ENCODE measurements at places on chromosomes 2 and 18.

GRCh38 chr2:188414869-188415753 lies 123.4 kb downstream of the GULP1 start:
- H3K27me3 ChIP-seq: no peaks in the 10 kb centered on the region
- no peak overlapping the region for H3K27ac ChIP-seq
- no peaks in the 10 kb centered on the region for H3K4me1 ChIP-seq
- H3K36me3 ChIP-seq: no peaks in the 10 kb centered on the region
- DNase-seq: no peak

DNA sequence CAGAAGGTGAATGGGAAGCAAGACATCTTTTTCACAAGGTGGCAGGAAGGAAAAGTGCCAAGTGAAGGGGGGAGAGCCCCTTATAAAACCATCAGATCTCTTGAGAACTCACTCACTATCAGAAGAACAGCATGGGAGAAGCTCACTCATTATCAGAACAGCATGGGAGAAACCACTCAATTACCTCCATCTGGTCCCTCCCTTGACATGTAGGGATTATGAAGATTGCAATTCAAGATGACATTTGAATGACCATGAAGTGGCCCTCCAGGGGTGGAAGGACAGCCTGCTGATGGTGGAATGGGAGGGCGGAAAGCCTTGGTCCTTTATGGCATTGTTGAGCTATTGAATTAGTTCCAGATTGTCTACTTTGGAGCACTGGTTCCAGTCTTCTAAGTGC lies 413.0 kb upstream of the MEX3C start:
- no peaks in the 10 kb centered on the region for H3K27me3 ChIP-seq
- H3K27ac ChIP-seq: no peak overlapping the region
- no peaks in the 10 kb centered on the region for H3K36me3 ChIP-seq
- H3K4me1 ChIP-seq: no peaks in the 10 kb centered on the region
- no peak overlapping the region for H3K4me3 ChIP-seq

- no peak for DNase-seq
- H3K27ac ChIP-seq: no peak overlapping the region
- no peak overlapping the region for H3K4me3 ChIP-seq
- no peaks in the 10 kb centered on the region for H3K27me3 ChIP-seq
- no peaks in the 10 kb centered on the region for H3K4me1 ChIP-seq
Observed at GRCh38 chr18:29250259-29250658, 1073.3 kb upstream of the CDH2 start.

DNA sequence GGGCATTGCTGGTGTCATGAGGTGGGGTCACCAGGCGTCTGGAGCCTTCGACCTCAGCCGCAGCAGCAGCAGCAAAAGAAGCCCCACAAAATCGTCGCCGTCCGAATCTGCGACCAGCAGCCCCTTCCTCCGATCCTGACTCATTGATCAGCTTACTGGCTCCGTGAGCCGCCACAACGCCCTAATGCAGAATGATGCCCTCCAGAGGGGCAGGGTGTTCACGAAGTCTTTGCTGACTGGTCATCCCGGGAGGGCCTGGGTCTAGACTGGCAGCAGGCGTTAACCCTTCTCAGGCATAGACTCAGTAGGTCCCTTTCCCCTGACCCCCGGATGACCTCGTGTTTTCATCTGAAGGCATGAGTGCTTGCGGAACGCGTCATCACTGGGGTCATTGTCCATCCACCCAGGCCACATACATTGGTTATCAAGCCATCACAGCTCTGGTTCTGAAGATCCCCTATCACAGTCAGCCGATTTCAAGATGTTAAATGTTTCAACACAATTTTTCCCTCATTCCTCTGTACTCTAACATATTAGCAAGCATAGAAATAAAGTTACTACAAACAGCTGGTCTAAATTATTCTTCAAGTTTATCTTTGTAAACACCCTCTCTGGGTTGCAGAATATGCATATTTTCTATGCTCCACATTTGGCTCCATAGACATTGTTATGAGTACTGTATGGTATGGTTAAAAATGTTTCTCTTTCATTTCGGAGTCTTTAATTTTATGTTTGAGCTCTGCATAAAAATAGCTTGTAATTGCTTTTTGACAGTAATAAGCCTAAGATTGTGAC lies 83.3 kb upstream of the SALL3 start:
- no peaks in the 10 kb centered on the region for H3K36me3 ChIP-seq
- H3K27me3 ChIP-seq: no peaks in the 10 kb centered on the region
- no peak for DNase-seq
- H3K27ac ChIP-seq: no peak overlapping the region
- no peak overlapping the region for H3K4me3 ChIP-seq
- no peaks in the 10 kb centered on the region for H3K4me1 ChIP-seq

GRCh38 chr2:188292348-188293239 lies 920 bp downstream of the GULP1 start:
- H3K36me3 ChIP-seq: no peaks in the 10 kb centered on the region
- peaks cover 14% of the 10 kb centered on the region for H3K4me1 ChIP-seq
- no peak overlapping the region for H3K4me3 ChIP-seq
- H3K27ac ChIP-seq: no peak overlapping the region
- DNase-seq: no peak

DNA sequence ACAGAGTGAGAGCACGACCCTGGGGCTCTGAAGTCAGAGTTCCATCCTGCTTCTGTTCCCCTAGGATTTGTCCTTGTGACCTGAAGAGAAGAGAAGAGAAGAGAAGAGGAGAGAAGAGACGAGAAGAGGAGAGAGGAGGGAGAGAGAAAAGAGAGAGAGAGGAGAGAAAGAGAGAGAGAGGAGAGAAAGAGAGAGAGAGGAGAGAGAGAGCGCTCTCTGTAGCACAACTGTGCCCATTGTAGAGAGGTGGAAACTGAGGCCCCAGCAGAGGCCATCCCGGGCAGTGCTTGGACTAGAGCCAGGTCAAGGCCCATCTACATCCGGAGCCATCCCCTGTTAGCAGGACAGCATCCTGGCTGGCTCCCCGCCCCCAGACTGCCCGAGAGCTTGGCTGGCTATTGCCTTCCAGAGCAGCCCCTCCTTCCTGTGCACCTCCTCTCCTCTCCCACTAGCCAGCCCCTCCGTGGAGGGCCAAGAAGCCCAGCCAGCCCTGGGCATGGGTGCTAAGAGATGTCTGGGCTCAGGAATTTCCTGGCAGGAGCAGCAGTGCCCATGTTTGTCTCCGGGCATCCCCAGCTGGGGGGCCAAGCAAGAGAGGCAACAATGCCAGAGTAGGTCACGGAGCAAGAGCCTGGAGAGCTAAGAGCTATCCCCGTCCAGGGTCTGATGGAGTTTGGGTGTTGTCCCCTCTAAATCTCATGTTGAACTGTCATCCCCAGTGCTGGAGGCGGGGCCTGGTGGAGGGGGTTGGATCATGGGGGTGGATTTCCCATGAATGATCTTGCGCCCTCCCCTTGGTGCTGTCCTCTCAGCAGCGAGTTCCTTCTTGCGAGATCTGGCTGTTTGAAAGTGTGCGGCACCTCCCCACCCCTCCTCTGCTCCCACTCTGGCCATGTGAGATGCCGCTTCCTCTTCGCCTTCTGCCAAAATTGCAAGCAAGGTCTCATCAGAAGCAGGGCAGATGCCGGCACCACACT lies 18.2 kb upstream of the GPR55 start:
- H3K4me3 ChIP-seq: peak overlapping the region; percentile 54
- H3K27ac ChIP-seq: peak overlapping the region; percentile 62
- DNase-seq: peak; percentile 75
- peaks cover 48% of the 10 kb centered on the region for H3K4me1 ChIP-seq
- H3K36me3 ChIP-seq: no peaks in the 10 kb centered on the region

DNA sequence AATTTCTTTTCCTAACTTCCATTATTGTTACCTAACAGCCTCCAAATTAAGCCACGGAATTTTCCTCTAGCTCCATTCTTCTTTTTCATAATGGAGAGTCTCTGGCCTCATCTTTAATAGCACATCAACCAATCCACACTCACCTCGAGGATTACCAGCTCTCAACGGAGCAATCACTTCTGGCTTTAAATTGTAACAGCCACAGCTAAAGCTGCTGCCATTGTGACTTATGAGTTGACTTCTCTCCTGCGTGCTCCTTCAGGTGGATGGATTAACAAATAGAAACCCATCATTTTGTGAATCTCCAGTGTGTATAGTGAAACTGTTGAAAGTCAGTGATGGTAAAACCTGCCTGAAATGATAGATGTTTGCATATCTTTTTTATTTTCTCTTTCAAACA lies 24.9 kb upstream of the SLC5A7 start:
- no peaks in the 10 kb centered on the region for H3K36me3 ChIP-seq
- no peak for DNase-seq
- H3K4me1 ChIP-seq: no peaks in the 10 kb centered on the region
- H3K4me3 ChIP-seq: no peak overlapping the region
- no peaks in the 10 kb centered on the region for H3K27me3 ChIP-seq
- no peak overlapping the region for H3K27ac ChIP-seq

DNA sequence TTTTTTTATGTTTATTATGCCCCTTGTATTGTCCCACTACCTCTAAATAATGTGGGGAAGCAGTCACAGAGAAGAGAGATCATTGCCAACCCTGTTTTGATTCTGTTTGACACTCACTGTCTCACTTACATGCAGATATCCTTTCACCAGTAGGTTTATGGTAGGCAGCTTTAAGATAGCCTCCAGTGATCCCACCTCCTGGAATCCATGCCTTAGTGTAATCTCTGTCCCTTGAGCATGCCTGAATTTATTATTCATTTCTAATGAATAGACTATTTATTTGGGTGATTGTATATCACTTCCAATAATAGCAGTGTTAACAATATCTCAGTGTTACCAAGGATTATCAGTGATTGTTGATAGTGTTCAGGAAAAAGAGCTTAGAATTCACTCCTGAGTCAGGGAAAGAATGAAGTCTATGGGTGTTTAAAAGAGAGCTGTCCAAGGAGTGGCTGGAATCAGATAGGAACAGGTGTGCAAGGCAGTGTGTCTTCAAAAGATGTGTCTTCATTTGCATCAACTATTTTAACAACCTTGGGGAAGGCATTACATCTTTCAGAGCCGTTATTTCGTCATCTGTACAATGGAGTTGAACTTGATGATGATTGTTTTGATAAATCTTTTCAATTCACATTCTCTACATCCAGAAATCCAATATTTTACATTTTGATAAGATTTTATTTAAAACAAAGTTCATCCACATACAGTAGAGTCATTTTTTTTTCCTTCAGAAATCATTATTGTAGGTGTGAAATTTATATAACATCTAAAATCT lies 31.9 kb downstream of the PKP4 start:
- H3K27me3 ChIP-seq: no peaks in the 10 kb centered on the region
- H3K4me3 ChIP-seq: no peak overlapping the region
- no peak for DNase-seq
- no peaks in the 10 kb centered on the region for H3K36me3 ChIP-seq
- H3K4me1 ChIP-seq: peaks cover 8% of the 10 kb centered on the region

DNA sequence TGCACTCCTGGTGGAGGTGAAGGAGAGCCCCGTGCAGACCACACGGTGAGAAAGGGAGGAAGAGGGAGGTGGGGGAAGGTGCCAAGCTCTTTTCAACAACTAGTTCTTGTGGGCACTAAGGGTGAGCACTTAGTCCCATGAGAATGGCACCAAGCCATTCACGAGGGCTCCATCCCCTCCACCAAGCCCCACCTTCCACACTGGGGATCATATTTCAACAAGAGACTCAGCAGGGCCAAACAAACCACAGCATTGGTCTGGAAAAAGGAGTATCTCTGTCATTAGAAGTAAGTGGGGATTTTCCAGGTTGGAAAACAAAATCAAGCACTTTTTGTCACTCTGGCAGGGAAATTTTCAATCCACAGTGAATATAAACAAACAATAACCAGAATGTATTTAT lies 38.4 kb downstream of the ZAP70 start:
- no peak overlapping the region for H3K4me3 ChIP-seq
- H3K27ac ChIP-seq: no peak overlapping the region
- peaks cover 15% of the 10 kb centered on the region for H3K36me3 ChIP-seq
- H3K4me1 ChIP-seq: peaks cover 18% of the 10 kb centered on the region

- H3K27me3 ChIP-seq: peaks cover 13% of the 10 kb centered on the region
- H3K36me3 ChIP-seq: no peaks in the 10 kb centered on the region
- no peak overlapping the region for H3K4me3 ChIP-seq
- H3K27ac ChIP-seq: no peak overlapping the region
- H3K4me1 ChIP-seq: no peaks in the 10 kb centered on the region
- DNase-seq: no peak
Observed at GRCh38 chr2:65686928-65687521, 254.6 kb upstream of the SPRED2 start.

DNA sequence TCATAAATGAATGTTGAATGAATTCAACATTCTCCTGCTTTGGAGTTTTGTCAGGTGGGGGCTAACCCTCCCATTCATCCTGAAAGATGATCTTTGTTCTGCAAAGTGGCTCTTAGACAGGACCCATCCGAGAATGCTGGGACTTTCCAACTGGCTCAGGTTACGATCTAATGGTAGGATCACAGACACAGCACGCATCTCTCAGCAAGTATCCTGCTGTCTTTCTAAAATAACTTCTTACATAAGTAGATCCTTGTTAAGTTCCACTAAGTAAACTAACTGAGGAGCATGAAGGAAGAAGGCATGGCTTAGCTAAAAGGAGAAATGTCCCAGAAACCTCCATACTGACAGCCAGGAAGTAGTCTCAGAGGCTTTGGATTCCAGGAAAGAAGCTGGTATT lies 23.7 kb downstream of the CYP27A1 start:
- no peak overlapping the region for H3K4me3 ChIP-seq
- H3K4me1 ChIP-seq: peaks cover 12% of the 10 kb centered on the region
- DNase-seq: no peak
- no peak overlapping the region for H3K27ac ChIP-seq
- H3K36me3 ChIP-seq: peaks cover 2% of the 10 kb centered on the region
- H3K27me3 ChIP-seq: peaks cover 35% of the 10 kb centered on the region

Measured in activated CD8-positive, alpha-beta T cell treated with anti-CD3 and anti-CD28 coated beads, Interleukin-2, amount 10 ng/mL, durations not matched to agents 7 days and 5 days (primary cell).